ENCODE measurements at places on chromosomes 16 and 17.

DNA sequence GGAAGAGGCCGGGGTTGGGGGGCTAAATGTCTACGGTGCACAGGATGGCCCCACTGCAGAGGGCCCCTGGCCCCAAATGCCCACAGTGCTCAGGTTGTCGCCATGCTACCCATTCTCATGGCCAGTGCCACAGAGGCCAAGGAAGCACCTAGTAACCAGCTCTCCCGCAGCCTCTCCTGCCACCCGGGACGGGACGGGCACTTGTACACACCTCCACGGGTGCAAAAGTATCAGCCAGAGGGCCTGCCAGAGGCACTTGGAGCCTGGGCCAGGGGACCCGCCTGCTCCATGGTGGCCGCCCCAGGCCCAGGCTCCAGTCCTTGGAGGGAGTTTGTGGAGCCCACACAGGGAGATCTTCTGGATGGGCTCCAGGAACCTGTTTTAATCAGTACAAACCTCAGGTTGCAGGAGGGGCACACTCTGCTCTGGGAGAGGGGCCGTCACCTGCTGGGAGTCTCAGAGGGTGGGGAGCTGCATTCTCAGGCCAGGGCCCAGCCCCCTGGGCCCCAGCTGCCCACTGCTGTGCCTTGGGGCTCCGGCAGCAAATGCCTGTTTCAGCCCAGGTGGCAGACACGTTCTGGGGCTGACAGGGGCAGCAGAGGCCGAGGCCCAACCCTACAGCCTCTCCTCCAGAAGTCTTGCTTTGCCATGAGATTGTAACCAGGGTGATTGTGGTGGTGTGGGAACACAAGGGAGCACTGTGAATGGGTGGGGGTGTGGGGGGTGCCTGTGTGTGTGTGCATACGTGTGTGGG, 7.9 kb downstream of the TPSD1 start:
- DNase-seq = no peak

GRCh38 chr16:31063495-31063842, 10.6 kb downstream of the ZNF668 start:
- DNase-seq = no peak

GRCh38 chr16:54696522-54696921, 234.1 kb upstream of the IRX5 start:
- DNase-seq = no peak

DNA sequence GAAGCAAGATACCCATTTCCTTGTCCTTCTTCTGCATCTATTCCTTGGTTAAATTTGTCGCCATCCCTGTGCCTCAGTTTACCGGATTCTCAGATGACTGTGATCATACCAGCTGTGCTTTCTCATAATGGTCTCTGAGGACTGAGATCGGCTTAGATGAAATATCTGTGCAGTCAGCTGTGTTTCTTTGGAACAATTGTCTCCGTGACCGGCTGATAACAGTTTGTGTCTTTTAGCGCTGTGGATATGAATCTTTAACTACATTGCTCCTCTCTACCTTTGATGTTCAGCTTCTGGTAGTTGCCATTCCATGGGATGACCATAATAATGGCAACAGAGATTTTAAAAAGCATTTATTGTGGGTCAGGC, 473 bp downstream of the FTO start:
- no peak for DNase-seq
